NCI-H2171 (cell line): ENCODE measurements at places on chromosomes 2 and 18.
A peak's percentile ranks its signal among the peaks of the same experiment; 100 is the strongest.

DNA sequence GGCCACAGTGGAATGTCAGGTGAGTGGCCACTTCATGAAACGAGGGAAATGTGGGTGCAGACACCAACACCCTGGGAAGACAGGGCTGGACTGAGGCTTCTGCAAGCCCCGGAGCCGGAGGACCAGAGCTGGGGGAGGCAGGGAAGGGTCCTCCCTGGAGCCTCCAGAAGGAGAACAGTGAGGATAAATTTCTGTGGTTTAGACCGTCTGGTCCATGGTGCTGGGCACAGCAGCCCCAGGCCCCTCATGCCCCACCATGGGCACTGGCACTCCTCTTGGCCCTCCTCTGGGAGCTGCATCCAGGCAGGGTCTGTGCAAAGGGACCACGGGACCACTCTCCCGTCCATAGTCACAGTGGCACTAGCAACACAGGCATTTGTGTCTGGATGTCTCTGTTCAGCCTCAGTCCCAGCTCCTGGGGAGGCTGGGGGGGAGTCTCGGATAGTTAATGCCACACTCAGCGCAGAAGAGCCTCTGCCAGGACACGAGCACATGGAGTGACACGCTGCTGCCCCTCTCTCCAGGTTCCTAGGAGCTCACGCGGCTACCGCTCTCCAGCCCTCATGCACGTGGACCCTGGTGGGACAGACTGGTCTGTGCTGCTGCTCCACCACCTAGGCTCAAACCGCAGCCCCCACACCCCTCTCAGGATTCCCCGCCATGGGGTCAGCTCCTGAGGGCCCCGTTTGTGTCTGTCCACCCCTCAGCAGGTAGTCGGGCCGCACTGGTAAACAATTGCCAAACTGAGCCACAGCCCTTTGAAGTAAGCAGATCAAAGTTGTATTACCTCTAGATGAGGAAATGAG, 305.9 kb upstream of the SALL3 start:
- DNase-seq: no peak

DNA sequence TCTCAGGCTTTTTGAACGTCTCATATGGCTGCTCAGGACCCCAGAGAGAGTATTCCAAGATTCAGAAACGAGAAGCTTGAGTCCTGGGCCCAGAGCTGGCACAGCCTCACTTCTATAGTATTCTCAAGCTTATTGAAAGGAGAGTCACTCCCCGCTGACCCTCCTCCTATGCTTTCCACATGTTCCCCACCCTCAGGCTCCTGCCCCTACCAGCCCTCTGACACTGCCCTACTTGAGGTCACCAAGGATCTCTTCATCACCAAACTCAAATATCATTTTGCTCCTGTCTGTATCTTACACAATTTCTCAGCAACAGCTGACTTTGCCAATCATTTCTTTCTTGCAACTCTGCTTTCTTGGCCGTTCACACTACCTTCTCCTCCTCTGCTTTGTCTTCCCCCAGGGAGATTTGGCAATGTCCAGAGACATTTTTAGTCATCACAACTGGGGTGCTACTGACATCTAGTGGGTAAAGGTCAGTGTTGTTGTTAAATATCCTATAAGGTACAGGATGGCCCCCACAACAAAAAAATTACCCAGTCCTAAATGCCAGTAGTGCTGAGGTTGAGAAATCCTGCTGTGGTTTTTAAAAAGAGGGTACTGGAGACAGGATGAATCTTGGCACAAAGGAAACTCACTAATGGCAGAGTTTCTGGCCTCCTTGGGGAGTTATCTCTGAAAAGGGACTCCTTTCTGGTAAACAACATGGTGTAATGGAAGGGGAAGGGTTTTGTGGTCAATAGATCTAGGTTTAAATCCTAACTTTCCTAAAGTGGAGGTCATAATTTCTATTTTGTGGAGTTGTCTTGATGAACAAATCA, 26.9 kb upstream of the INSIG2 start:
- no peak for DNase-seq

DNA sequence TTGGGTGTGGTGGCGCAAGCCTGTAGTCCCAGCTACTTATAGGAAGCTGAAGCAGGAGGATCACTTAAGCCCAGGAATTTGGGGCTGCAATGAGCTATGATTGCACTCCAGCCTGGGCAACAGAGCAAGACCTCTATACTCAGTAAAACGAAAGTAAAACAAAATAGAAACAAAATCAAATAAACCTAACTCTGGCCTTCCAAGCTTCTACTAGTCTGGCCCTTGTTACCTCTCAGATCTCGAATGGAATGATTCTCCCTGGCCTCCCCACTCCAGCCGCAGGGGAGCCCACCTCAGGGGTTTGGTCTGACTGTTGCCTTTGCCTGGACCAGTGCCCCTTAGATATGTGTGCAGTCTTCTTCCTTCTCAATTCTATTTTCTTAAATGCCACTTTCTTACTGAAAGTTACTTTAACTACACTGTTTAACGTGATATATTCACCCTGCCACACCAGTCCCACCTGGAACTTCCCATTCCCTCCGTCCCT, 160.0 kb upstream of the GCFC2 start:
- DNase-seq: no peak

DNA sequence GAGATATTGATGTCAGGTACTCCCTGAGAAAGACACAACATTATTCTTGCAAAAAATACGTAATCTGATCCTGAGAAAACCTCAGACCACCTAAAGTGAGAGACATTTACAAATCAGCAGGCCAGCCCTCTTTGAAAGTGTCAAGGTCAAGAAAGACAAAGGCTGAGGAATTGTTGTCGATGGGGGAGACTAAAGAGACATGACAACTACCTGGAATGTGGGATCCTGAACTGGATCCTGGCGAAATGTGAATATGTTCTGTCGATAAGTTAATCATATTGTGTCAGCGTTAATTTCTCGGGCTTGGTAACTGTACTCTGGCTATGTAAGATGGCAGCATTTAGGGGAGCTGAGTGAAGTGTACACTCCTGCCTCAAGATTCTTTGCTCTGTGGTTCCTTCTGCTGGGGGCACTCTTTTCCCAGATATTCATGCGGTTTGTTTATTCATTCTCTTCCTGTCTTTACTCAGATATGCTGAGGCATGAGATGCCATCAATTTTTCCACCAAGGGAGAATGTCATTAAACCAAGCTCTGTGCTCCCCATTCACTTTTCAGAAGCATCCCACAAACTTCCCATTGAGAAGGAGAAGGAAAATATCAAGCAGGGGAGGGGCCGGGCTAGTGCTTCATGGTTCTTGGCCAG, 154.9 kb downstream of the CAPN13 start:
- no peak for DNase-seq

DNA sequence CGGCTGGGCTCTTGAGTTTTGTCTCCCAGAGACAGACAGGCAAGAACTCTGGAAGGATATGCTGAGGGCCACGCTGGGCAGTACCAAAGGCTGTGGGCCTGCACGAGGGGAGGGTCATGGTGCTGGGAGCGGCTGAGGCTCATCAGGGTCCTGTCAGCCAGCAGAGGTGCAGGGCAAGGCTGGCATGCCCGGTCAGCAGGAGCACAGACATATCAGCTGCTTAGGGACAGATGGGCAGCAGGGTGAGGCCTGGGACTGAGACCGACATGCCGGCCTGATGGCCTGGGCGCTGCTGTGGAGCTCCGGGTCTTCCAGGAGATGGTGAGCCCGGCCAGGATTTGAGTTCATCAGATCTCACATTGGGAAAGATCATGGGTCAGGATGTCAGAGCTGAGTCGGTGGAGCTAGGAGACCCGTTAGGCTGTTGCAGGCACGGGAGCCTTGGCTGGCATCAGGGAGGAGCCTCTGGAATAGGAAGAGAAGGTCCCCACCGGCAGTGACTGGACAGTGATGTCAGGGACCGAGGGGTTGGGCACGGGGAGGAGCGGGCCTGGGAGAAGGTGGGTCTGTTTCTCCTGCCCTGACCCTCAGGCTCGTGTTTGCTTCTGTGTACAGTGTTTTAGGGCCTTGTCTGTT, 18.8 kb downstream of the CNDP2 start:
- no peak for DNase-seq

- no peak for DNase-seq
Measured at GRCh38 chr2:216724190-216724589, 28.8 kb upstream of the IGFBP5 start.

DNA sequence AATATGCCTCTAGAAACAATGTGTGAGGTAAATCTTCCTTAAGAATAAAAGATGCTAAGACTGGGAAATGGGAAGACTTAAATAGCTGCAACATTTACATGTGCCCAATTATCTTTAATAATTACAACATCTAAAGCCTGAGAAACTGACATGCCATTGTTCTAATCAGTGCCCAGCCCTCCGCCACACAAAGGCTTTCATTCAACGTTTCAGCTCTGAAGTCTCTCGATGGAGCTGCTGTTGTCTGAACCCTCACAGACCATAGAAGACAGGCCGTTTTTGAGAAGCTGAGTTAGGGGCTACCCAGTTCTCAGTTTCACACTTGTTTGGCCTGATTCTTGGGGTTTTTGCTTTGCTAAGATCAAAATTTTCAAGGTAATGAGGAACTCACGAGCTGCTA, 315.4 kb upstream of the CHST9 start:
- no peak for DNase-seq

- no peak for DNase-seq
Measured at GRCh38 chr2:25493207-25493606, 151.5 kb upstream of the DNMT3A start.

DNA sequence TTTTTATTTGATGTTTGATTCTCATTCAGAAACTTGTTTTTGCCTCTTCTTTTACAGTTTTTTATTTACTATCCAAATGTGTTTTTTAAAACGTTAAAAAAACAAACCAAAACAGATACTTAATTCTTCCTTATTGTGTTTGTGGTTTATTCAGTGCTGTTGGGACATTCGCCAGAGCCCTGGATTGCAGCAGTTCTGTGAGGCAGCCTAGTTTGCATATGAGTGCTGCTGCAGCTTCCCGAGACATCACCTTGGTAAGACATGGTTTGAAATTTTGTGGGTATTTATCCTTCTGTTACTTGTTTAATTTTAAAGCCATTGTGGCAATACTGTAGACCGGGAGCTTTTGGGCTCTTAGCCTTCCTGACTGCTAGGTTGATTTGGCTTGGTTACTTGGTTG, 91.2 kb downstream of the MTA3 start:
- no peak for DNase-seq

- no peak for DNase-seq
Measured at GRCh38 chr2:164784376-164784775, 57.2 kb downstream of the COBLL1 start.

DNA sequence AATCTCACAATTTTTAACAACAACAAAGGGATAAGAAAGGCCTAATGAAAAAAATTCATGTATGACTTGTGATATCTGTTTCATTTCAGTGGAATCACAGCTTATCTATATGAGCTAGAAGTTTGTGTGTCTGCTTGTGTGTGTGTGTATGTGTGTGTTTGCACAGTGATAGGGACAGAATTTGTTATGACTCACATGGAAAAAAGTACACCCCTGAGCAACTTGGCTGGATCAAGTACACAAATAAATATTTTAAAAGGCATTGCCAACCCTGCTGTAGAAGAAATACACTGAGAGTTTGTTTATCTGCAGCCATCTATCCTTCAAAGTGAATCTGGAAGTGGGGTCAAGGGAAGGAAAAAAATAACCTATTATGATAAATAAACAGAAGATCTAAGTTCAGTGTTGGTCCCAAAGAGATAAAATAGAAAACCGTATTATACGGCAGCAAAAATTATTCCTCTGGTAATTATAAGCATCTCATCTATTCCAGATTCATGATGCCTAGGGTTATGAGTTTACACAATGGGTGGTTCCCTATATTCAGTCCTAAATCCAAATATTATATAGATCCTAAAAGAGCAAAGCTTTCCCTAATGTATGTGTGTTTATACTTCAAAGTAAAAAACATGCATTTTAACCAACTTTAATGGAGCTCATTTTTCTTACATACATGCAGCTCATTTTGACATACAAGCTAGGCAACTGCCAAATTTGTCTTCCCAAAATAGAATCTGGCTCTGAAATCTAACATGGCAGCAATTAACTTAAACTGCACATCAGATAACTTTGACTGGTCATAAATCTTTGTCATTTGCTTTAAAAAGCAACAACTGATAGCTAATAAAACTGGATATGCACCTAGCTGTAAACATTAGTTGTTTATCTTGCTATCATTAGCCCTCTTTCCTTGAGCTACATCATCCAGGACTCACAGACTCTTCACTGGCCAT, 420.6 kb downstream of the IRS1 start:
- DNase-seq: no peak

DNA sequence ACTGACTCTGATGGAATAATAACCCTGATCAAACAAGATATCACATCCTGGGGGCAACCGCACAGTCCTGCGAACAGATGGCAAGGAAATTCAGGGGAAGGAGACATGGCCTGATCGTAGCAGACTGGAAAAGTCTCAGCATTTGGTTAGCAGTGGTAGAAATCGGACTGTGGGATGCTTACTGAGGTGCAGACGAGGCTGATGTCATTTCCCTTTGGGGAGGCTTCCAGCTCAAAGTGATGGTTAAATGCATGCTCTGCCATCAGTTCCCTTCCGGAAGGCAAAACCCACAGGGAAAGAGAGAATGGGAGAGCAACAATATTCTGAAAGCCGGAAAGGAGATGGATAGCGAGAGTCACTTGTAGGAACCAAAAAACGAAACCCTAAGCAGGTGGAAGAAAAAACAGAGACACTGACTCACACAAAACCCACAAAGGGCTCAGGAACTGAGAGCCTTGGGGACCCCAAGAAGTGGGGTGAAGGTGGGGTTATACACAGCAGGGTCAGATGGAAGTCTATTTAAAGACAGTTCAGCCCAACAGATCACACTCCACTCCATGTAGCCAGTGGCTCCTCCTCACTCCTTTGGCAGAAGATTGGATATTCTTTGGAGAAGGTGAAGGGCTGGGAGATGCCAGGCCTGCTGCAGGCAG, 93.1 kb downstream of the INPP5D start:
- DNase-seq: no peak

- DNase-seq: no peak
Measured at GRCh38 chr2:79887747-79888374, 375.0 kb downstream of the CTNNA2 start.

GRCh38 chr2:64751286-64752260, 97.9 kb upstream of the SERTAD2 start:
- peak; percentile 50 for DNase-seq

DNA sequence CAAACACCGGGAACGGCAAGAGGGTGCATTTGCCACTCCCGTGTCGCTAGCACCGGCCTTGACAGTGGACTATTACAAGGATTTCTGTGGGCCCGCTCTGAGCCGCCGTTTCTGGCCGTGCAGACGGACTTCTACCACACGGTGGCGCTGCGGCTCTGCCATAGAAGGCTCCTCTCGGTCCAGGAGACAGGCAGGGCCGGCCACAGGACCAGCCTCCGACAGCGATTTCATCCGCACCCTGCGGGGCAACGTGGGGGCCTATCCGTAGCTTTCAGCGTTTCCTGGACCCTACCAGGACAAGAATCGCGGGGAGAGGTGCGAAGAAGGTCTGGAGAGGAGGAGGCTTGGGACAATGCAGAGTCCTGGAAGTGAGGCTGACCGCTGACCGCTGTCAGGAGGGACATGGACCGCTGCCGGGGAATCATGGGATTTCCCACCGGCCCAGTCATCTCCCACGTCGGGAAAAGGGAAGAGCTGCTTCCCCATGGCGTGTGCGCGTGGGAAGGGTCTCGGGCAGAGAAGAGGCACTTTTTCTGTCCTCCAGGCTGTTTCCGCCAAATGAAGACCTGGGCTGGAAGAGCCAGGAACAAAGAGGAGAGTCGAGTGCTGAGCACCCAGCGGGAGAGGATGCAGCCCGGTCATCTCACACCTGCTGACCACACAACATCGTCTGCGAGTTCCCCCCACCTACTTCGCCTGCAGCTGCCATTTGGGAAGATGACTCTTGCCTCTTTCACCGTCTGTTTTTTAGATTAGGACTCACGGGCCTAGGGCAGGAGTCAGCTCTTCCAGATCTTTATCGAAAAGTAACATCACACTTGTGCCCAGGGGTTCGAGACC, 35.5 kb upstream of the HAAO start:
- DNase-seq: peak; percentile 61

GRCh38 chr18:31413137-31413536, 34.4 kb upstream of the DSG3 start:
- no peak for DNase-seq
